GM03348 (cell line): ENCODE measurements at places on chromosomes 4 and X.
A peak's percentile ranks its signal among the peaks of the same experiment; 100 is the strongest.

DNA sequence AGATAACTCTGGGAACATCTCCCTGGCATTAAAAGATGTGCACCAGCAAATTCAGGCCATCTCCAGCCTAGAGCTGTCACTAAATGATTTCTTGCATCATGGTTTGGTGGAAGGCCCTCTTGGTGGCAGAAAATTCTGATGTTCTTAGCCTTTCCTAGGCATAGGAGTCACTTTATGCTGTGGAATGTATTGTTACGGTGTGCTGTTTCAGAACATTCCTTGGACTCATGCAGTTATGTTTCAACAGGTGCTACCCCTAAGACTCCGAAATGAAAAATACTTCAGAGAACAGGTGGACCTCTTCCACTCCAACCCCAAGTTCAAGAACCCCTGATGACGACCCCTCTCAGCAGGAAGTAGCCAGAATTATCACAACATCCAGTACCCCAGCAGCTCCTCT is 20.3 kb upstream of the PAPSS1 start:
- no peak for DNase-seq

GRCh38 chr4:48542888-48543287 is 52.8 kb downstream of the ZAR1 start:
- DNase-seq, result no peak

GRCh38 chr4:53089936-53090729 is 228.0 kb downstream of the RASL11B start:
- peak; percentile 36 for DNase-seq

DNA sequence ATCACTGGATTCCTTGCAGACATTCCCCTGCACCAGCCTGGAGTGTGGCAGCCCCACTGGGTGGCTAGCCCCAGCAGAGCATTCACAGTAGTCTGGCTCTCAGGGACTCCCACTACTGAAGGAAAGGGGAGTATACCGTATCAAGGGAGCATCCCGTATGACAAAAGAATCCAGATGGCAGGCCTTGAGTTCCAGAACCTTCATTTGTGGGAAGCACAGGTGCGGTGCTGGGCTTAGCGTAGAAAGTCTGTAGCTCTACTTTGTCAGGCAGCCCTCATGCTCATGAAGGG is 79.6 kb downstream of the CENPC start:
- no peak for DNase-seq

- no peak for DNase-seq
Observed at GRCh38 chr4:145012841-145013240, 85.2 kb downstream of the ANAPC10 start.

- DNase-seq, result no peak
Observed at GRCh38 chr4:106160560-106160959, 155.4 kb downstream of the TBCK start.

DNA sequence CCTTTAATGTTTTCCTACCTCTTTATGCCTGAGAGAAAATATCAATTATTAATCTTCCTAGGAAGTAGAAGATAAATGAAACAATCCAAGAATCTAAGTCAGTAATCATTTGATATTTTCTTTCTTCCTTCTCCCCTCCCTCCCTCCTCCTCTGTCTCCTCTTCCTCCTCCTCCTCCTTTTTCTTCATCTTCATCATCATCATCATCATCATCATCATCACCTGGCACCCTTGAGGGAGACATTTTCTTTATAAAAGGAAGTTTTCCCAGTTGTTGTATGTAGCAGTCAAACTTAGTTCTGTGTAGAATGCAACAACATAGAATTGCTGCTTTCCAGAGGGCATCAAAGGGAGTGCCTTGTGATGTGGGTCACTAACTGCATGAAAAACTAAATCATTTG is 100.1 kb downstream of the SLC10A6 start:
- DNase-seq, result no peak

DNA sequence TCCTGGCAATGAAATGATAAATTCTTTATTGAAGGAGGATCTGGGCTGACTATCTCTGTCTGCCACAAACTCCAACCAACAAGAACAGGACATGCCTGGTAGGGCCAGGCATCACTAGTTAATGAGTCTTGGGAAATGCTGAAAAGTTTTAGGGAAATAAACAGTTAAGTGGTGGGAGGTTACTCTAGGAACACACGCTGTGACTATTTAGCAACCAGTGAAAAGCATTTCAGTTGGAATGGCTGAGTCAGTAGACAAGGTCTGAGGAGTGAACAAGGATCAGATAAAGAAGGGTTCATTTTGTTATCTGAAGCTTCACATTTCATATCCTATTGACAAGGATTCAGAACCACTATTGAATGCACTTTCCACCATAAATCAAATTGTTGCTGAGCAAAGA is 394.9 kb upstream of the BOD1L1 start:
- DNase-seq, result peak; percentile 10

GRCh38 chr4:118869808-118870342 is 18.8 kb upstream of the SYNPO2 start:
- DNase-seq, result peak; percentile 61

- DNase-seq, result no peak
Observed at GRCh38 chr4:38466401-38466800, 197.6 kb upstream of the KLF3 start.

DNA sequence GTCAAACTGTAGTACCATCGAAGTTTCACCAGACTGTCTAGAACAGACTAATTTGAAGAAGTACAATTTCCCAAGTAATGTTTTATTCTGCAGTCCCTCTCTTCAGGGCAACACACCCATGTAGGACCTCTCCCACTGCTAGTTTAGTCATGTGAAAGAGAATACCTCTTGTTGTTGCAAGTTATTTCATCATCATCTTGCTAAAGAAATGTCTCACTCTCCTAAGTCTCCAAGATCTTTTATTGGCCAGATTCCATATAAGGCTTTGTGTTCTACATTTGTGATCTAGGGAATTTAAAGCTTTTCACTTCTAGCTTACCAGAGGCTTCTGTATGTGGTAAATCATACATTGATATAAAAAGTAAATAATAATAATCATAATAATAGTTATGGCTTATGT is 745.3 kb upstream of the MAGEB2 start:
- DNase-seq, result peak; percentile 22

DNA sequence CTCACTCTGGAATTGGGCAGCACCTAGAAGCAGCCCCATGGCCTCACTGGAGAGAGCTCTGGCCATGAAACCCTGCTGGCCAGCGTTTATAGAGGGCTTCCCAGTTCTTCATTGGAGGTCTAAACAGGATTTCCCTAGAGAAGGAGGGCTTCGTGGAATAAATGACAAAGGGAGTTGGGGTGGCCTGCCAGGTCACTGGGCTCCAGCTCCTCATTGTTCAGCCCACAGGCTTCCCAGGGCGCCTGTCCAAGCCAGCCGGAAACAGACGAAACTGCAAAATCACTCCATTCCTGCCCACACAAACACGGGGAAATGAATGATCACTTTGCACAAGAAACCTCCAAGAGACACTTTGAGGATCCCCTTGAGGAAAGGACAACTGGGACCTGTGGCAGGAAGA is 189.7 kb downstream of the TSPAN5 start:
- peak; percentile 70 for DNase-seq

- DNase-seq, result no peak
Observed at GRCh38 chr4:53886090-53886489, 178.3 kb downstream of the CHIC2 start.

DNA sequence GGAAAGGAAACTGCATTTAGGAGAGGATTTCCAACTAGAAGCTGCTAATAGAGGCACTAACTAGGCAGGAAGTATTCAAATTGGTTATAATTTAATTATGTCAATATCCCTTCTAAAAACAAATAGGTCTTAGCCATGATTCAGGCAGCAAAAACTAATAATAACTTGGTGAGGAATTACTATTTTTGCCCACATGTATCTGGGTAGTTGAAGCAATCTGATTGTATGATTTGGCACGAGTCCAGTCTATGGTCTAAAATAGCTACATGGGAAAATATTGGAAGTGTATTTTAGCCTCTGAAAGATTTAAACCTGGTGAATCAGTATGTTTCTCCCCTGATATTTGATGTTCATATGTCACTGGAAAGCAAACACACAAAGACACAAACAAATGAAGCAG is 62.2 kb downstream of the MFAP3L start:
- DNase-seq, result no peak

- DNase-seq, result no peak
Observed at GRCh38 chrX:68203646-68204045, 229.6 kb downstream of the OPHN1 start.

DNA sequence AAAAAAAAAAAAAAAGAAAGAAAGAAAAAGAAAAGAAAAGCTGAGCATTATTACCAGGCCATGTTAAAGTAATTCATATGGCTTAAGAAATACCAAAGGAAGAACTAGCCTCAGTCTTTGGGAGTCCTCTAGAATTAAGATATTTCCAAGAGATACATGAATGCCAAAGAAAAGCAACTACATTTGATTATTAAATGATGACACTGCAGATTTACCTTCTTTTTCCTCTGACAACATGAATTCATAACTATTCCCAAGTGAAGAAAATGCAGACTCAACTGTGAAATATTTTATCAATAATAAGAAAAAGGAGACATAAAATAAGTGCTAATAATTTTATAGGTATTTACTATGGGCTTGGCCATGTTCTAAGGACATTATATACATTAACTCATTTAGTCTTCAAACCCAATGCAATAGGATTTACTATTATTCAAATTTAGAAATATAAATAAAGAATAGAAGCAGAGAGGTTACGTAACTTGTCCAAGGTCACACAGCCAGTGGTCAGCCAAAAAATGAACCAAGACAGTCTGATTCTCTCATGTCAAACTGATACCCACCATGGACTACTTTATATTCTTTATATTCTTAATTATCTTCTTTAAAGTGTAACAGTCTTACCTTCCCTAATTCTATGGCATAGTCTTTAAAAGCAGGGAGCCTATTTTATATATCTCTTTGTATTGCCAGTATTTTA is 6.9 kb downstream of the SH3D19 start:
- no peak for DNase-seq

DNA sequence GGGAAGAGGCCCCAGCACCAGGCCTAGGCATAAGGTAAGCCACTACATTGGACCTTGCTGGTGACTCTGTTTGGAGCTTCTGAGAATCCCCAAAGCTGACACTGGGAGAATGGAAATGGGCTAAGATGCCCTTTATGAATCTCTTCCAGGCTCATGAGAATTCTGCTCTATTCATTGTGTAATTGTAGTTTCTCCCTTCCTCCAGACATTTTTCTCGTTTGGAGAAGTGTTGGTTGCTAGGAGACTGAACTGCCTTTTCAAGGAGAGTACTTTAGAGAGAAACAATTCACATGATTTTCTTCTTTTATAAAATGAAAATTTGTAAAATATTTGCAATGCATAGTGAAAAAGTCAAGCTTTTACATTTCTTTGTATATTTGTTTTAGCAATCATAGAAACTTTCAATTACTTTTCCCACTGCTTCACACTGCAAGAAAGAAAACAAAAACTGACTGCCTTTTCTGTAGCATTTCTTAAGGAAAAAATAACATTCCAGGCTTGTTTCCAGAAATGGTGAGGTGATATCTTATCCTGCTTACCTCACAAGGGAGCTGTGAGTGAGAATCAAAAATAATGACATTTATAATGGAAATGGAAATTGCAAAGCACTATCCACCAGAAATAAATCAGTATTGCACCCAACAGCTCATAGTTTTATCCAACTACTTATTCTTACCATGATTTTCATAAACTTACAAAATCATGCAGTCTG is 24.9 kb upstream of the DCHS2 start:
- DNase-seq, result no peak
